ENCODE measurements at places on chromosomes 3 and 15. TPM values are rescaled to one million over a fixed set of nuclear protein-coding genes. Genes with fewer than 3 reads are reported as not detected.

DNA sequence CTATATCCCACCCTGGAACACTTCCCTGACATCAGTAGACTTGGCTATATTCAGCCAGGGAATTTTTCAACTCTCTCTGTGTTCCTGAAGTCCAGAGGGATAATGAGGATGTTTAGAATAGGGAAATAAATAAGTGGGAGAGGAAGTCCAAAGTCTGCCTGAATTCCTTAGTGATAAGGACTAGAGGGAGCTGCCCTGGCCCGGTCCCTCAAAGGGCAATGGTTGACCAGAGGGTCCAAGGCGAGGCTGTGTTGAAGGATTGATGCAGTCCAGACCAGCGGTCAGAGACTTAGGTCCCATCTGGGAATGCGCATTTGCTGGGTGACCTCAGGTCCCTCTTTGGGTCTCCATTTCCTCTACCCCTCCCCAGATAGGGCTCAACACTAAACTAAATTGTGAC, 7.9 kb downstream of the VIPR1 start:
- DNase-seq: no peak

DNA sequence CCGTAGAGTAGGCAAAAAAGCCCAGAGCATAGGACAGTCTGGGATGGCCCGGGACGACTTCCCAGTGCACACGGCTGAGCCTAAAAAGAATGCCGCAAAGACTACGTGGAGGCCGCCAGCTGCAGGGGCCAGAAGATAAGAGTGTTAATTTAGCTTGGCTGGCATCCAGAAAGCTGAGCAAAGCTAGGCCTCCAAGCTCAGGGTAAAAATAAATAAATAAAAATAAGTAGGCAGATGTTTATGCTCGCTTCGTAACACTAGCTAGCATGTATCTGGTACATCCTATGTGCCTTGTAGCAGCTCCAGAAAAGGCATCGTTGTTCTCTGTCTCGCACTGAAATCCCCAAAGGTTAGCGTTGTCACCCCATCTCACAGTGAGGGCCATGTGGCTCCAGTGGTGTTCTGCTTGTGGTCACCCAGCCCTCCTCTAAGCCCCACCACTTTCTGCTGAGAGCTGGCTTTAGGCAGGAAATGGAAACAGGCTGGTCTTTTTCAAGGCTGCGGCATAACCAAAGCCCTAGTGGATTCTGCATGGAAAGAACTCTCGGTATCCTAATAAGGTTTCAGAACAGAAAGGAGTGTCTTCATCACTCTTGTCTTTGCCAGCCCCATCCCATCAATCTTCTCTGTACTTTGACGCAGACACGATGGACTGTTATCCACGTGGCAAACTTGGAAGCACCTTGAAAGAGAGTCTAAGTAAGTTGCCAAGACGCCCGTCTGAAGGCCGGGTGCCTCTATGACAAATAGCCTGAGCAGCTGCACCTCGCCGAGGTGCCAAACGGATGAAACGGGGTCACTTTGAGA, 58.1 kb upstream of the MEF2A start:
- DNase-seq: no peak

- no peak for DNase-seq
Observed at GRCh38 chr3:105785803-105786202, 83.0 kb downstream of the CBLB start.

DNA sequence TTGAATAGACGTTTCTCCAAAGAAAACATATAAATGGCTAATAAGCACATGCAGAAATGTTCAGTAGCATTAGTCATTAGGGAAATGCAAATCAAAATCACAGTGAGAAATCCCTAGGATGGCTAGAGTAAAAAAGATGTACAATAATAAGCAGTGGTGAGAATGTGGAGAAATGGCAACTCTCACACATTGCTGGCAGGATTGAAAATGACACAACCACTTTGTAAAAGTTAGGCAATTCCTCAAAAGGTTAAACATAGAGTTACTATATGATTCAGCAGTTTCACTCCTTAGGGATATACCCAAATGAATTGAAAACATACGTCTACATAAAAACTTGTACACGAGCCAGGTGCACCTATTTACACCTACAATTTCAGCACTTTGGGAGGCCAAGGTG, 108.7 kb downstream of the ITPR1 start:
- DNase-seq: no peak

DNA sequence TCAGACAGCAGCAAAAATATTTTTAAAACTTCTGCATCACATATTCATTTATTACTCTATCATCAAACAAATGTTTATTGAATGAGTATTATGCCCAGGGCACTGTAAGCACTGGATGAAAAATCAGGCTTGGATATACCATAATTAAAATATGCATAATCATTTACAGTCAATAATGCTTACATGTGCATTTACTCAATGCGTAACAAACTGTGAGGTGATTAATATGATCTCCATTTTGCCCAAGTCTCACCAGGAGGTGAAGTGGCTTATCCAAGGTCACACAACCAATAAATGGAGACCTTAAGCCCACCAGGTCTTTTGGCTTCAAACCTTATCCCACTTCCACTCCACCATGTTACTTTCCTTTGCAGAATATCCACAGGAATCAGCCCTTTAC, 117.3 kb upstream of the SLC24A5 start:
- no peak for DNase-seq

- no peak for DNase-seq
Observed at GRCh38 chr15:48653216-48653615, 7.7 kb upstream of the FBN1 start.

GRCh38 chr3:5787861-5788488, 600.5 kb downstream of the EDEM1 start:
- DNase-seq: no peak

DNA sequence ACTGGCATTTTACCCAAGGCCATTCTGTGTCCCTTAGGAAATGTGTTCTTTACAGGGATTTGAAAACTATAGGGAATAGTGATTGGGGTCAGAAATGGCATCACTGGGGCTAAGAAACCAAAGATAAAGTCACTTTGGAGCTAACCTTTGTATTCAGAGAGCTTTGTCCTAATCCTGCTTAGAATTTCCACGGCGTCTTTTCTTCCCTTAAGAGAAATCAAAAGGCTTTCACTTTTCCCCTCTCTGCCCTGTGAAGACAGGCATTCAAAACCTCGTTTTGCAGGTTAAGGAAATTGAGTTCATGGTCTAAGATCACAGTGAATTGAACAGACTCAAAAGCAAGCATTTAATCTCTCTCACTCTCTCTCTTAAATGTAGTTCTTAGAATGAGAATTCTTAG, 182.5 kb downstream of the VGLL4 start:
- DNase-seq: no peak

DNA sequence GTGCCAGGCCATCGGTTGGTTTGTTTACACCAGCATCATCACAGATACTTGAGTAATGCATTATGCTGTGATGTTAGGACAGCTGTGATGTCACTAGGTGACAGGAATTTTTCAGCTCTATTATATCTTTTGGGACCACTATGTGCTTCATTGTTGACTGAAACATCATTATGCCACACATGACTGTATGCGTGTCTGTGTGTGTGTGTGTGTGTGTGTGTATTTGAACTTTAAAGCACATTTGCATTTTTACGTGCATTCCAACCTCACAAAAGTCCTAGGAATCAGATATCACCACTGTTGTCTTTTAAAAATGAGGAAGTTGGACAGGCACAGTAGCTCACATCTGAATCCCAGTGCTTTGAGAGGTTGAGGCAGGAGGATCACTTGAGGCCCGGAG, 223.0 kb downstream of the TBL1XR1 start:
- no peak for DNase-seq

DNA sequence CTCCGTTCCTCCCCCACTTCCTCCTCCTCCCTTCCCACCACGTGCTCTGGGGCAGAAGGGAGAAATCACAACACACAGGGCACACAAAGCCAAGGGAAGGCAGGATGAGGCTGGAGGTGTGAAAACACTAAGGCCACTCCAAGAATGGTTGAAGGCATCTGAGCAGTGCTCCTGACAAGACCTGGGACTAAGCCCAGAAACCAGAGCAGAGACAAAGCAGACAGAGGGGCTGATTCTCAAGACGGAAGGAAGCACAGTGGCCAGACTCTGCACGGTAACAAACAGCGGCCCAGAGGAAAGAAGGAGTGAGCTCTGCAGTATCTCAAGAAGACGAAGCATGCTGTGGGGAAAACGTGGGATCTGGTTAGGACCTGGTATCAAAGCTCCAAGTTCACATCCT, 78.1 kb downstream of the ADCY5 start:
- DNase-seq: no peak

DNA sequence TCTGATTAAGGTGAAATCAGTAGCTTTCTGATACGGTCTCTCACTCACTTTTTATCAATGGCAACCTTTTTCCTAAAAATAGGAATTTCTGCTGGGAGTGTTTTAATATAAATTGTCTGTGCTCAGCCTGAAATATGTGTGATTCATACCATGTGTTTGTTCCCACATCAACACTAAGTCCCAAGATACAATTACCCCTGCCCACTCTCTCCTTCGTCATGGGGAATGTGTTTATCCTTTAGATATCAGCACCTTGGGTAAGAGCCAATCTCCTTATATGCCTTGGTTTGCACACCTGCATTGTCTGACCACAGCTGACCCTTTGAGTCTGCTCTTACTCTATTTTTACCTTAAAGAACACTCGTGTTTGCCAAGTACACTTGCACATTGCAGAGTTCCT, 356.4 kb downstream of the LPP start:
- no peak for DNase-seq

DNA sequence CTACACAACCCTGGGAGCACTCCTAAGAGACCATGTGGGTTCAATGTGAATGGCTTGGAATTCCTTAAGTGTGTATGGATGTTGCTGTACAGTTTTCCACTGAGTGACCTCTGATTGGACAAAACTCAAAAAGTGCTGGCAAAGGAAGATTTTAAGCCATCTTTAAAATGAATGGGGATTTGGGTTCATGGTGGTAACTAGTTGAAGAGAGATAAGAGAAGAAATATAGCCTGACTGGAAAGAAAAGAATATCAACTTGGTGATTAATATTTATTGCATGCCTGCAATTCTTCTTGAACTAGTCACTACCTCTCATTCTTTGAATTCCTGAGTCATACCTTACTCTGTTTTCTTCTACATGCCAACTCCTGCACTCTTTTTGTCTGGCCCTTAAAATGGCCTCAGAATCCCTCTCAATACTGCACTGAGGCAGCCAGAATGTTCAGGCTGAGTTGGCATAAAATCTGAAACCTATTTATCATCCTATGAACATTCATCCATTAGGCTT, 124.7 kb downstream of the RPL22L1 start:
- no peak for DNase-seq

- DNase-seq: no peak
Observed at GRCh38 chr3:108489776-108490175, 20.6 kb downstream of the MYH15 start.

Gene C3orf22
- total RNA-seq: not detected

Gene PPP1R14D
- not detected for total RNA-seq

Gene NANOGP8
- not detected for total RNA-seq
